ENCODE measurements at places on chromosomes 5 and 9.

GRCh38 chr9:125262294-125262991 is 817 bp downstream of the GAPVD1 start:
- DNase-seq, result no peak

GRCh38 chr5:134659456-134659855 is 10.9 kb downstream of the SEC24A start:
- no peak for DNase-seq

DNA sequence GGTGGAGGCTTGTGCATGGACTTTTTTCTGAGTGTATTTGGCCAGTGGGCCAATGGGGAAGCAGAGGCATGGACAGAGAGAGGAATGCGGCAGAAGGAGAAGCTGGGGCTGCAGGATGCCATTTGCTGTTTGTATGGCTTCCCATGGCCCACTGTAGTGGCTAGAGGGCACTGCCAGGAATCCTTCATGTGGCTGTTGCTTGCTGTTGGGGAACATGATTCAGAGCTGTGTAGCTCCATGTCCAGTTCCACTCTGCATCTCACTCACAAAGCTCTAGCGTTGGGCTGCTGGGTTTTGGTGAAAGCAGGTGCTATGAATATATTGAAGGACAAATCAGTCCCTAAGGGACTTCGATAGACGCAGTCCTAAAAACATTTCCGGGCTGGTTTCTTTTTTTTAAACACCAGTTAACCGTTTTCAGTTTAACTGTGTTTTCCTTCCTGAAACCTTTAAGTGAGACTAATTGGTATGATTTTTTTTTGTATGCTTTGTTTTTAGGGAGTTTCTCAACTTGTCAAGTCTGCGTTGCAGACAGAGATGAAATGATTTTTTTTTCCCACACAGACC is 51.3 kb downstream of the SLC22A5 start:
- DNase-seq, result no peak

DNA sequence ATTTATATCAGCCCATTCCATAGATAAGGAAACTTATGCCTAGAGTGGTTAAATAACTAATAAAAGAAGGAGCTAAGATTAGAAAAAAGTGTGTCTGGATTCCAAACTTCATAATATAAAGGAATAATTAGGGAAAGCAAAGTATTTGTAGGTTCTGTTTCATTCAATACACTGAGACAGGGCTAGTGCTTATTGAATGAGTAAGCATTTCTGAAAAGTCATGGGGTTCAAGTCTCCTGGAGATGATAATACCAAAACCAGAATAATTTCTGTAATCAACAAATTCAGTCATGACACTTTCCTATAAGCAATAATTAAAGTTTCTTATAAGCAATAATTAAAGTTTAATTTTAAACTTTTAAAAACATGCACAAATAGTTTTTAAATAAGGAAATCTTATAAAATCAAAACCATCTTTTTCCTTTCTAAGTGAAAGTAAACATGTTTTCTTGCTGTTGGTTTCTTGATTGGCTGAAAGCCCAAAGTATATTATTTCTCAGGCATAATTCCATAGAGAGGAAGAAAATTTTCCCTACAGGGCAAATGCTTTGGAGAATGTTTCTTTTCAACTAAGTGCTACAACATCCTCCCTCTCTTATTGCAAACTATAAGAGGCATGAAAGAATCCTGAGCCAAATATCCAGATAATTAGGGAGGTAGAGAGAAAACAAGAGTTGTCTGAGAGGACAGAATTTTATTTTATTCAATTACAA is 510.2 kb downstream of the PRELID2 start:
- no peak for DNase-seq

GRCh38 chr5:127951791-127952190 is 131.8 kb upstream of the SLC12A2 start:
- DNase-seq, result no peak

DNA sequence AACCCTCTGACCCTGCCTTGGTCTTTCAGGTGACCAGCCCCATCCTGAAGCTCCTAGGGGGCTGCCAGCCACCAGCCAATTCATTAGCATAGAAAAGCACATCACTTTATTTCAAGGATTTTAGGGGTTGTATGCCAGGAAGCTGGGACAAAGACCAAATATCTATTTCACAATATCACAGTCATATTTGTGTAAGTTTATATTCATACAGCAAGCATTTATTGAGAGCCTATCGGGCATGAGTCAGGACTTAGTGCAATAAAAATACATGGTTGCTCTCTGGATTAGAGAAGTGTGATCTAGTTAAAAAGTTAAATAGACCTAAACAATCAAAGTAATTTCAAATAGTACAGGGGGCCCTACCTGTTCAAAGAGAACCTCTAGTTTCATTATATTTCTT is 113.8 kb downstream of the ERCC6L2 start:
- no peak for DNase-seq

DNA sequence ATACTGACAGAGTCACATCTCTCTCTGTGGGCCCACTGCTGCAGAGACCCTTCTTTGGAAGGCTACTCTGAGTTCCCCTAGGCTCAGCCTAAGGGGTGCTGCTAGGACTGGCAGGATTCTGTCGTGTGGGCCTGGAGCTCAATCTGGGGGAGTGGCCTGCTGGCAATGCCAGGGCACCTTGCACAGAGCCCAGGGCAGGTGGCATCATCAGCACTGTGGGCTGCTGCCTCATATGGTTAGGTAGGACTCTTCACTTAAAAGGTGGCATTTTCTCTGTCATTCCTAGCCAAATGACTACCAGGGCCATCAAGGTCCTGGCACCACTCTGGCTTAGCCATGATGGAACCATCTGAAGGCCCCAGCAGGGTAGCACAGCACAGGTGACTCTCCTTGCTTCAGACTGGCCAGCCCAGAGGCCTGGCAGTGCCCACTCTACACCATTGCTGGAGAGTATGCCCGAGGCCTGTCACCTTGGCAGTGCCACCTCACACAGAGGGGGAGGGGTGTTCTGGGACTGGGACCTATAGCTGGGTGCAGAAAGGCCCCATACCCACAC is 21.9 kb downstream of the PITX1 start:
- DNase-seq, result no peak

DNA sequence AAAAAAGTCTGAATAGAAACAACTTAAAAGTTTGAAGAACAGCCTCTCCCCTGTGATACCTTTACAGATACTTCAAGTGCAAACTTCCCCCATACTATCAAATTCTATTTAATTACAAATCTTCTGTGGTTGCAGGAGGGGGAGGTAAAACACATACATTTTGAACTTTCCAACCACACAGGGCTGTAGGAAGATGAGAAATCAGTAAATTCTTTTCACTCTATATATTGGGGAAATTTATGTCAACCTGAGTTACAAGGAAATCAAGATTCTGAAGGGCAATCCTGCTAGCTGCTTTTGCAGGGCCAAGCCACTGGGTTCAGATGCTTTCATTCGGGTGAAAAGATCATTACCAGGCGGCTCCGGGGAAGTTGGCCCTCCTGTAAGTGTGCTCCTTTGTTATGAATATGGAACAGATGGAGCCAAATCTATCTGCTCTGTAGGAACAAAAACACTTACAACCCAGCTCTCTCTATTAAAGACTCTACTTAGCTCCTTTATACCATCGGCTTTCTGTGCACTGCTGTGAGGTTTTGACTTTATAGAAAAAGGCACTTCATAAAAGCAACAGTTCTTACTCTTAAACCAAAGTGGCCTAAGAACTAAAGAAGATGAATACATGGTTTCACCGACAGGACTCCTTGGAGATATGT is 269.1 kb downstream of the EFNA5 start:
- DNase-seq, result no peak

- no peak for DNase-seq
Observed at GRCh38 chr5:85132269-85132668, 747.6 kb upstream of the EDIL3 start.

DNA sequence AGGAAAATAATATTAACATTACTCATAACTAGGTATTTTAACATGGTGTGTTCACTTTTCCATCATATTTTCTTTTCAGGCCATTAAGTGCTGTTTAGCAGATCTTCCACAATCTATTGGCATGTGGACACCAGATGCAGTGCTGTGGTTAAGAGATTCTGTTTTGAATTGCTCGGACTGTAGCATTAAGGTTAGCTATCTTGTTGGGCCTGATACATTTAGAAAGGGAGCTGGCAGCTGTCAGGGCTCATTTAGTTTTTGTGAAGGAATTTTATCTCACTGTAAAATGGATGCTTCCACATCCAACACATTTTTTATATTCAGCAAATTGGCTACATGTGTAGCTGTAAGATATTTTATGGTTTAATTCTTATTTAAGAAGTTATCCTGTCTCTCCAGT is 20.7 kb upstream of the TMOD1 start:
- DNase-seq, result no peak

DNA sequence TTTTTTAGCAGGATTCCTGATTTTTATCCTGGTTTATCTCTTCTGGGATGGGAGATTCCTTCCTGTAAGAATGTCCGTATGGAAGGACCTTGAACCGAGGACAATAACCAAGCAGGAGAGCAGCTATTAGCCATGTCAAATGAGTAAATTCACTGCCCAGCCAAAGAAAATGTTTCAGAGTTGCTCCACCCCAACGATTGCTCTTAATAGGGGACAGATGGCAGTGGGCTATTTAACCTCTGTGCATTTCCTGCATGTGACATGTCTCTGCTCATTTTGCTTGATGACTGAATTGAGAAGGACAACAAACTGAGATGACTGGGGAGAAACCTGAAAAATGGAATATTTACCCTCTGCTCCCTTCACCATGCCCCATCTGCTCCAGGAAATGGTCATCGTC is 479.9 kb upstream of the ZNF462 start:
- no peak for DNase-seq

DNA sequence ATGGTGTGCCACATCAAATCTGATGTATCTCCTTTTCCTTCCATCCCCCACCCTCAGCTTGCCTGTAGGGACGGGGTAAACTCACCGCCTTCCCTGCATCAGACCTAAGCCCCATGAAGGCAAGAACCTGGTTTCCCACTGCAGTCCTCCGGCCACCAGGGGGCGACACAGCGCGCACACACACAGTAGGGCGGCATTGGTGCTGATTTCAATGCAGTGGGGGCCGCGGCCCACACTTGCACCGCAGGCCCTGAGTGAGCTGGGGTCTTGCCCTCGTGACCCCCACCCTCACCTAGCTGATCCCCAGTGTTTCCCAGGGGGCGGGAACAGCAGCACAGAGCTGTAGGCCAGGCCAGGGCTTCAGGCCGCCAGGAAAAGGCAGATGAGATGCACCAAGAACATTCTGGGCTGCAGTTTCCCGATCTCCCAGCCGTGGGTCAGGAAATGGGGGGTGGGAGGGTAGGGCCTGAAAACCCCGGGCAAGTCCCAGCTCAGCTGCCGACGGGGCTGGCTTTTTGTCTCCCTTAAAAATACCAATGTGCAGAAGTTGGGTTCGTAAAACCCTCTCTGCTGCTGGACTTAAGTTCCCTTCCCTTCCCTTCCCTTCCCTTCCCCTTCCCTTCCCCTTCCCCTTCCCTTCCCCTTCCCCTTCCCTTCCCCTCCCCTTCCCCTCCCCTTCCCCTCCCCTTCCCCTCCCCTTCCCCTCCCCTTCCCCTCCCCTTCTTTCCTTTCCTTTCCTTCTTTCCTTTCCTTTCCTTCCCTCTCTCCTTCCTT is 19.5 kb downstream of the FAM163B start:
- DNase-seq, result peak; percentile 23

GRCh38 chr9:133580419-133580738 is 28.8 kb downstream of the FAM163B start:
- DNase-seq, result no peak

DNA sequence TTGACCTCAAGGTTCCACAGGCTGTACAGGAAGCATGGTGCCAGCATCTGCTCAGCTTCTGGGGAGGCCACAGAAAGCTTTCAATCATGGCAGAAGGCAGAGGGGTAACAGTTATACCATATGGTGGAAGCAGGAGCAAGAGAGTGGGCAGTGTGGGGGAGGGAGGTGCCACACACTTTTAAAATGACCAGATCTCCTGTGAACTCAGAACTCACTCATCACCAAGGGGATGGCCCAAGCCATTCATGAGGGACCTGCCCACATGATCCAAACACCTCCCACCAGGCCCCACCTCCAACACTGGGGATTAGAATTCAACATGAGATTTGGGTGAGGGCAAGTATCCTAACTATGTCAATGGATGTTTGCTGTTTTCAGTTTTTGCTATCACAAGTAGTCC is 16.2 kb downstream of the CYFIP2 start:
- no peak for DNase-seq

DNA sequence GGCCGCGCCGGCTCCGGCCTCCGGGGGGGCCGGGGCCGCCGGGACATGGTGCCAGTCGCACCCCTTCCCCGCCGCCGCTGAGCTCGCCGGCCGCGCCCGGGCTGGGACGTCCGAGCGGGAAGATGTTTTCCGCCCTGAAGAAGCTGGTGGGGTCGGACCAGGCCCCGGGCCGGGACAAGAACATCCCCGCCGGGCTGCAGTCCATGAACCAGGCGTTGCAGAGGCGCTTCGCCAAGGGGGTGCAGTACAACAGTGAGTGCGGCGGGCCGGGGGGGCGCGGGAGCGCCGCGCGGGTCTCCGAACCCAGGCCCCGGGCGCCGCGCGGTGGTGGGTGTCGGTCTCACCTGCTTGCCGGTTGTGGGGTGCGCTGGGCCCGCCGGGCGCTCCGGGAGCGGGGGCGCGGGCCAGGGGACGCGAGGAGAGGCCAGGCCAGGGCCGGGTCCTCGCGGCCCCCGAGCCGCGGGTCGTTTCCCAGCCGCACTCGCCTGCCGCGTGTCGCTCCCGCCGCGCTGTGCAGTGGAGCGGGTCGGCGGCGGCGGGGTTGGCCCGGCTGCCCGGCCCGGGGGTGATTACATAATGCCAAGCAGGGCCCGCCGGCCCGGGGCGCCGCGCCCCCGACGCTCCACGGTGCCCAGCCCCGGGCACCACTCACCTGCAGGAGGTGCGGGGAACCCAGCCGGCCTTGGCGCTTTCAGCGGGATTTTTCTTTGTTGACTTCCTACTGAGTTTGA is 492 bp downstream of the RABL6 start:
- DNase-seq, result no peak

DNA sequence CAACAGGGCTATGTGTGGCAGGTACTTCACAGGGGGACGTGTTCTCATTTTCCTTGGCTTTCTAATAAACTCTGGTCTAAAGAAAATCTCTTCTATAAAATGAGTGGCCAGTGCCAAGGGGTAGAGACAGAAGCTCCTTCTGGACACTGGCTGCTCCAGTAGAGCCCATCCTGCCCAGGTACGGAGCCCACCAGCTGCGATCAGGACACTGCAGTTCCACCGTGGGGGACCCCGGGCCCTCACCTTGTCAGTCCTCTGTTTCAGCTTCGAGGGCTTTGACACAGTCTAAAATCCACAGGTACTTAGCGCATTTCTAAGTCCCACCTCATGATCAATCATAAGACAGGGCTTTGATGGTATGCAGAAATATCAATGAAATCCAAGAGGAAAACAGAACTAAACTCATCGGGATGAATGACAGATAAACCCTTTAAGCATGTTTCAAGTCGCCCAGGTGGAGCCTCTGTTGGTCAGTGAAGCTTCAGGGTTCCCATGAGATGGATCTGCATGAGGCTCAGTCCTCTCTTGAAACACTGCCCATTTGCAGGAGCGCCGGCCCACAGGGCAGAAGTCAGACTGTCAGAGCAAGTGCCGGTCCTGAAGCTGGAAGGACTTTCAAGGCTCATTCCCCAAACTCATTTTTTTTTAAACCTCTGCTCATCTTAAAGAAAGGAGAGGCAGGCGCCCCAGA is 20.3 kb upstream of the TERT start:
- DNase-seq, result no peak

Data from effector memory CD4-positive, alpha-beta T cell (primary cell).